ENCODE measurements at places on chromosomes 2 and 18.

- no peak for DNase-seq
These were observed 1.1 kb downstream of the TMX3 start for GRCh38 chr18:68713796-68714195.

- DNase-seq: no peak
These were observed 2.8 kb downstream of the TRPM8 start for GRCh38 chr2:233919938-233920337.

DNA sequence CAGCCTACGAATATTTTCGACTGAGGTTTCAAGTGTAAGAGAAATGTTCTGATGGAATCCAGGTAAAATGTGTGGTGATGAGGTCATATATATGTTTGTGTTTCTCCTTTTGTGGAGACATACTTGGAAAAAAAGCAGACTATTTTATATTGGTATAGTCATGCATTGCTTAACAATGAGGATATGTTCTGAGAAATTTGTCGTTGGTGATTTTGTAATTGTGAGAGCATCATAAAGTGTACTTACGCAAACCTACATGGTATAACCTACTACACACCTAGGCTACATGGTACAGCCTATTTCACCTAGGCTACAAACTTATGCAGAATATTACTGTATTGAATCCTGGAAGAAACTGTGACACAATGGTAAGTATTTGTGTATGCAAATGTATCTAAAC, 1849.9 kb upstream of the CELF4 start:
- DNase-seq: no peak

GRCh38 chr2:233165543-233165894, 86.0 kb upstream of the ATG16L1 start:
- DNase-seq: no peak

DNA sequence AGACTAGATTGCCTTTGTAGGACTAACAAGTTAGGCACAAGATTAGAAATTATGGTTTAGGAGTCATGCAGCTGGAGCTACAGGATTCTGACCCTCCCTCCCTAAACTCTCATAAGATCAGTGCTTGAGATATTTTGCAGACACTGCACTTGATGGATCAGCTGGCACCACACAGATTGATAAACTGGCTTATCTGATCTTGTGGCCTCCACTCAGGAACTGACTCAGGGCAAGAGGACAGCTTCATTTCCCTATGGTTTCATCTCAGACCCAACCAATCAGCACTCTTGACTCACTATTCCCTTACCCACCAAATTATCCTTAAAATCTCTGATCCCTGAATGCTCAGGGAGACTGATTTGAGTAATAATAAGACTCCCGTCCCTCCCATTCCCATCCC, 152.3 kb downstream of the DIS3L2 start:
- no peak for DNase-seq

DNA sequence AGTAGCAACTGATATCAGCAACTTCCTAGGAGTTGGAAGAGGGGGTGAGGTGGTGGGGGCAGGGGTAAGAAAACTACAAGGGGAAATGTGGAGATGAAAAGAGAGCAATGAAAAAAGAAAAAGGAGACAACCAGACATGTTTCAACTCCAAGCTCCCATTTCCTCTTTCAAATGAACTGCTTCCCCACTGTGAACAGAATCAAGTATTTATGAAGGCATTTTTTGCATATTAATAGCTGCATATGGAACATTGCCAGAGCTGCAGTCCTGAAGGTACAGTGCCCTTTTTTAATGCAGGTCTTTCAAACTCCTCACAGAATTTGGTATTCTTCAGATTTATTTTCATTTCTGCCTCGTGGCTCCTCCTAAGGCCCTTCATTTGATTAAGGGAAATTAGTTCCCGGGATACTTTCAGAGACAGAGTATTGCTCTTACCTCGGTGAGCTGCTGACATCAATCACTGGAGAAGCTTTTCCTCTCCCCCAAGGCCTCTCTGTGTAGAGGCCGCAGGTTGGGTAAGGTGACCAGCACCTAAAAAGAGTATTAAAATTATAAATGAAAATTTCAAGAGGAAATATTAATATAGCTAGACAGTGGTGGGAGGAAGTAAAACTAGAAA, 68.4 kb downstream of the KIAA2012 start:
- no peak for DNase-seq

- no peak for DNase-seq
These were observed 106.5 kb upstream of the ATP8B1 start for GRCh38 chr18:57909620-57910019.

GRCh38 chr2:44295633-44296359, 20.5 kb downstream of the SLC3A1 start:
- DNase-seq: no peak

- DNase-seq: no peak
These were observed 956.2 kb upstream of the LRATD1 start for GRCh38 chr2:13676269-13676668.

DNA sequence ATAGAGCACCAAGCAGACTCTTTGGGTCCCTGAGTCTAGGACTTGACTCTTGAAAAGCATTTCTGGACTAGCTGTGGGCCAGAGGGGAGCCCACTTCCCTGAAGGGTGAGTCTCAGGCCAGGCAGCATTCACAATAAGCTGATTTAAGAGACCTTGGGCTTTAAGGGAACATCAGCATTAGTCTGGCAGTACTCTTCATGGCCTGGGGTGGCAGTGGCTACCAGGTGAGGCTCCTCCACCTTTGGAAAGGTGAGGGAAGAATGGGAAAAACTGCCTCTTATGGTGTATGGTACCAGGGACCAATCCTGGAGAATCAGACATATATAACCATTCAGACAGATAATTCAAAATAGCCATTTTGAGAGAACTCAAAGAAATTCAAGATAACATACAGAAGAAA, 599.9 kb upstream of the POU3F3 start:
- DNase-seq: no peak

GRCh38 chr2:45172142-45172541, 162.9 kb upstream of the SIX2 start:
- DNase-seq: no peak

- no peak for DNase-seq
These were observed 360.9 kb downstream of the ERBB4 start for GRCh38 chr2:212177724-212178123.

GRCh38 chr2:183079139-183079775, 710 bp downstream of the DUSP19 start:
- no peak for DNase-seq

DNA sequence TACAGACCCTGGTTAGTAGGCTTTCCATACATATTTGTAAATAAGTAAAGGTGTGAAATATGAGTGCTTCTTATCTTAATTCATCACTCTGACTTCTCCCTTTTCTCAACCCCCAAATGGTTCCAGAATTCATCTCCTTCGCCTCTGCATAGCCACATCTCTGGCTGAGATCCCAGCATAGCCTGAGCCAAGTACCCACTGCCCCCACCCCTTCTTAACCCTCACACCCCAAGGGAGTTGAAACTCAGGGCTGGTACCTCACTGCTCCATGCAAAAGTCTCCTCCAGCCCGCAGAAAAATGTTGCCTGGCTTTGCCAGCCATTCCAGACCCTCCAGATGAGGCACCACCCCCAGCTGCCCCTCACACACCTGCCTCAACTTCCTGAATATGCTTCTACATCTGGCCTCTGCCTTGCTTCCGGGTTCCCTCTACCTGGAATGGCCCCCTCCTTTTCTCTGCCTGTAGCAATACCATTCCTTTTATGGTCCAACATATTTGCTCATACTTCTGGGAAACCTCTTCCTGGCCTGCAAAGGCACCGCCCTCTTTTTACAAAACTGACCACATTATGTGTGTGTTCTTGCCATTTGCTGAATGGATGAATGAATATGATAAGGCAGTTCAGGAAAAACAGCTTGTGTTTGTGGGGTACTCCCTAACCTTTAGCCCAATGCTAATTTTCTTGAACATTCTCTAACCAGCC, 112.8 kb downstream of the CELF4 start:
- DNase-seq: no peak

DNA sequence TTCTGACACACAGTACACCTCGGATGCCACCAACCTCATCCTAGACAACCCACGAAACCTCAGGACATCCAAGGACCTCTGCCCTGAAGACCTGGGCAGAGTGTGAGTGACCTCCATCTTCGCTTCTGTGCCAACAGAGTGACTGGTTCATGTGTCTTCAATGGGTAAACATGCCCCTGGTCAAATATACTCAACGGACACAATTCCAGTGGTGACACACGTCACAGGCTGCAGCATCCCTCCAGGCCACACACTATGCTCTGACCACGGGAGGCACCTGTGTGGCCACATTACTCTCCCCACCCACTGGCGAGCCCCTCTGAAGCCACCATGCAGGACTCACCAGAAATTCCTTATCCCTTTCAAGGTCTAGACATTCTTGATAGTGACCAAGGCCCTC, 85.2 kb downstream of the GALR1 start:
- DNase-seq: no peak

DNA sequence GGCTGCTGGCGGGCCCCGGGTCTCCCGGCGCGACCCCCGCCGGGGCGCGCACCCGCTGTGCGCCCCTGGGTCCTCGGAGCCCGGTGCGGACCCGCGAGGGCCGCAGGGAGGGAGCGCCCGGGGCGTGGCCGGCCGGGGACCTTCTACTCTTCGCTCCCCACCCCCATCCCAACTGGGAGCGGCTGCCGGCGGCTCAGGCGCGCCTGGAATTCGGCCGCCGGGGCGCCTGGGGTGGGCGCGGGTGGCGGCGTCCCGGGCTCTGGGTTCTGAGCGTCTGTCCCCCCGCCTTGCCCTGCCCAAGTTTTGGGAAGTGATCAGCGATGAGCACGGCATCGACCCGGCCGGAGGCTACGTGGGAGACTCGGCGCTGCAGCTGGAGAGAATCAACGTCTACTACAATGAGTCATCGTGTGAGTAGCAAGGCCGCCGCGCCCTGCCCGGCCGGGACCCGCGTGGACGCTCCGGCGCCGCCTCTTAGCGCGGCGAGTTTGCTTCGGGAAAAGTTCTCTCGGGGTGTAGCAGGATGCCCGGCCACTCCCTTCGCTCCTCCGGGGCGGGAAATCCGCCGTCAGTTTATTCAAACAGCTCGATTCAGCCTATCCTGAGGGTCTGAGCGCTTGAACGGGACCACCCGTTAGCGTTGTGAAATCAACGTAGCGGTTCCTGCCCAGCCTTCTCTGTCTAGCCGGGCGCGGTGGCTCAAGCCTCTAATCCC, 502 bp downstream of the TUBB6 start:
- DNase-seq: no peak

DNA sequence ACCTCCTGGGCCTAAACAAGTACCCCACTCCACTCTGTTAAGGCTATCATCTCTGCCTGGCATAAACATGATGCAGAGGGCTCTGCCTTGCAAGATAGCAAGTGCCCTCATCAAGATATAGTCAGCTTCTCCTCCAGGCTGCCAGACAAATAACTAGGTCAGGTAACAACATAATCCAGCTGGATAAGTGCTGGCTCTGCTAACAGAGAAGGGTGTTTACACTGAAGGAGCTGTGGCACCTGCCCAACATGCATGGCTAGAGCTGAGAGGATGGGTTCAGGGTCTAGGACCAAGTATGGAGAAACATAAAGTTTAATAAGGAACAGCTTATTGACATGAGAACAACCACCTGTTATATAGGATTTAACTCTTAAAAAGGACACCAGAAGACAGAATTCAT, 42.8 kb downstream of the DLGAP1 start:
- no peak for DNase-seq

GRCh38 chr18:7234091-7234490, 3.2 kb downstream of the LRRC30 start:
- DNase-seq: no peak

DNA sequence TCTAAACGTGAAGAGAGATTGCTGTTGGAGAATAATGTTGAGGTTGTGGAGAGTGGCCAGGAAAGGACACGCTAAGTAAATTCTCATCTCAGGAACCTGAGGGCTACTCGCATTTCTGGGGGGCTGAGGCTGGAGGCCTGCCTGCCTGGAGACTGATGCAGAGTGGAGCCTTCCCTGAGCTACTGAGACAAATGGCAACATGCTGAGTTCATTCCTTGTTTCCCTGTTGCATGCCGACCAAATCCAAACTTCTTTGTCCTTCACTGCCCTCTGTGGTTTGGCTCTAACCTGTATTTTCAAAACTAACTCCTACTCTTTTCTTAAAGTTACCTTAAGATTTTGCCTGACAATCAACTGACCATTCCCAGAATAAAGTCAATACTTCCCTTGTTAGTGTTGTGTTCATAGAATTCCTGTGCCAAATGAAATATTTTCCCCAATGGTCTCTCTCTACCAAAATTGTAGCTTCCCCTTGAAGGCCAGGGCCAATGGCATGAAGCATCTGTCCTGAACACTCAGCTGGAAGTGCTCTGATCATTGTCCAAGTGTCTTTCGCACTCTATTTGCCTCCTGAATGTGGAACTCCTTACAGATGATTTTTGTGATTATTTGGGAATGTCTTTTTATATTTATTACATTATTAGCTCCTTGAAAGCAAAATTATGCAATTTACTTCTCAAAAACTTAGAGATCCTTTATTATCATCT, 1085.6 kb downstream of the SOCS6 start:
- DNase-seq: no peak

DNA sequence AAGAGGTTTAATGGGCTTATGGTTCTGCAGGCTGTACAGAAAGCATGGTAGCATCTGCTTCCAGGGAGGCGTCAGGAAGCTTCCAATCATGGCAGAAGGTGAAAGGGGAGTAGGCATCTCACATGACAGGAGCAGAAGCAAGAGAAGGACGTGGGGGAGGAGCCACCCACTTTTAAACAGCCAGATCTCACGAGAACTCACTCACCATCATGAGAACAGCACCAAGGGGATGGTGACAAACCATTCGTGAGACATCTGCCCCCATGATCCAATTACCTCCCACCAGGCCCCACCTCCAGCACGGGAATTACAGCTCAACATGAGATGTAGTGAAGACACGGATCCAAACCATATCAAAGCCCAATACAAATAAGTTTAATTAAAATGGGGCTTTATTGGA, 113.8 kb downstream of the ATL2 start:
- no peak for DNase-seq

- DNase-seq: no peak
These were observed 48.5 kb upstream of the EPC2 start for GRCh38 chr2:148596018-148596417.

GRCh38 chr2:47309472-47309951, 93.4 kb upstream of the MSH2 start:
- no peak for DNase-seq

GRCh38 chr2:44940732-44941464, 604 bp upstream of the SIX3 start:
- DNase-seq: no peak

DNA sequence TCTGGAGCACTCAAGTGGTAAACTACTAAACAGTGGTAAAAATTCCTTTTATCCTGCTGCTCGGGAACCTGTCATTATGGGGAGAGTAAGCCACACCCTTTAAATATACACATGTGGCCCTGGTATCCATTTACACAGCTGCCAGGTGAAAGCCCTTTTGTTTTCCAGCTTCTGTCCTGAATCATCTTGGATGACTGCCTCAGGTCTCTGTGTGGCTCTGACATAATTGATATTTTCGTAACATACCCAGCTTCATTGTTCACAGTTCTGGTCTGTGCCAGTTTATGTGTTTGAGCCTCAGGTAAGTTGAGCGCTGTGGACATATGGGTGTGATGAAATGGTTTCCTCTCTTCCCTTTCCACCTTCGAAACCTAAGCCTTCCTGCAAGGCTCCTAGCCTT, 15.7 kb upstream of the TTC39C start:
- DNase-seq: peak; percentile 64

All from LNCaP clone FGC (cell line).